ENCODE measurements at places on chromosomes 4 and X.
A peak's percentile ranks its signal among the peaks of the same experiment; 100 is the strongest.

GRCh38 chr4:75880278-75880677 is 22.0 kb downstream of the PPEF2 start:
- no peak for DNase-seq

- no peak for DNase-seq
Observed at GRCh38 chr4:56272927-56273326, 114.4 kb downstream of the AASDH start.

DNA sequence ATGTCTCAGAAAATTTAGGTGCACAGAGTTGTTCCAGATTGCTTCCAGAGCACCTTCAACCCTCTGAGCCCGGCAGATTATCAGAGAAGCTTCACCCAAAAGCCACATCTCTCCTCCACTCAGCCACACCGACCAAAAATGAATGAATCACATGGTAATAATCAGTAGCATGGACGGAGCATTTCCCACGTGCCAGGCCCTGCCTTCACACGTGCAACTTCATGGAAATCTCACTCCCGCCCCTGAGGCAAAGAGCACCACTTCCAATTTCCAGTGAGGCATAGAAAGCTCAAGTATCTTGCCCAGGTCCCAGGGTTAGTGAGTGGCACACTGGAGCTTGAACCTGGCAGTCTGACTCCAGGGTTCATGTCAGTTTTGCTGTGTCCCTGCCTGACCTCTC is 56.5 kb downstream of the RELL1 start:
- no peak for DNase-seq

DNA sequence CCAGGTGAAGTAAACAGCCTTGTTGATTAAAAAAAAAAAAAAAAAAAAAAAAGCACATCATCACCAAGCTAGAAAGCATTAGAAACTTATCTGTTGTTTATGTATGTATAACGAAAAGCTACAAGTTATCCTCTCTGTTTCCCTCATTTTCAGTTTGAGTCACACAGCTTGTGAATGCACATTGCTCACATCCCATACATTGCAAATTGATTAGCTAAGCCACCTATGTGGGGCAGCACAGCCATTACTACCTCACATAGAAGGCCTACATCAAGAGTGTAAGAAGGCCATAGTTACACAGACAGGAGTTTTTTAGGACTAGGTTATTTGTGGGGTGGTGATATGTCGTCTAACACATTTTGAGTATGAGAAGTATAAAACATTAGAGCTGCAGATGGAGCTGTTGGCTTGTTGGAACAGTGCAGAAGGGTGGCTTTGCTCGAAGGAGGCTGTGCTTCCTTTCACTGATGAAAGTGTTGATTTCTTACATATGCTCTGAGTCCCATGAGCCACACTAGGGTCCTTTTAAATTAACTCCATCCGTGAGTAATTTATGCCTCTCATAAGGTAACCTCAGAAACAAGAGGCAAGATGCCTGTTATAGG is 431.6 kb downstream of the GABRG1 start:
- no peak for DNase-seq

DNA sequence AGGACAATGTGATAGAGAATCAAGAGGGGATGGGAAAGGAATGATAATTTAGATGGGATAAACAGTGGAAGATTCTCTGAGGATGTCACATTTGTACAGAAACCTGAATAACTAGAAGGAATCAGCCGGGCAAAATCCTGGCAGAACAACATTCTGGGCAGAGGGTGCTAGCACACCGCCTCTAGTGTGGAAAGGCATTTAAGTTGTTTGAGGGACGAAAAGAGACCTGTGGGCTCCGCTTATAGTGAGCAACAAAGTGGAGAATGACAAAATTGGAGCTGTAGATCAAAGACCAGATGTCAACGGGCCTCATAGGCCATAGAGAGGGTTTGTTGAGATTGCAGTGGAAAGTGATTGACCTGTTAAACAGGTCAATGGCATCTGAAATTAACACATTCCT is 596.0 kb upstream of the SLIT2 start:
- DNase-seq, result no peak

- no peak for DNase-seq
Observed at GRCh38 chr4:188297873-188298272, 158.6 kb downstream of the TRIML1 start.

DNA sequence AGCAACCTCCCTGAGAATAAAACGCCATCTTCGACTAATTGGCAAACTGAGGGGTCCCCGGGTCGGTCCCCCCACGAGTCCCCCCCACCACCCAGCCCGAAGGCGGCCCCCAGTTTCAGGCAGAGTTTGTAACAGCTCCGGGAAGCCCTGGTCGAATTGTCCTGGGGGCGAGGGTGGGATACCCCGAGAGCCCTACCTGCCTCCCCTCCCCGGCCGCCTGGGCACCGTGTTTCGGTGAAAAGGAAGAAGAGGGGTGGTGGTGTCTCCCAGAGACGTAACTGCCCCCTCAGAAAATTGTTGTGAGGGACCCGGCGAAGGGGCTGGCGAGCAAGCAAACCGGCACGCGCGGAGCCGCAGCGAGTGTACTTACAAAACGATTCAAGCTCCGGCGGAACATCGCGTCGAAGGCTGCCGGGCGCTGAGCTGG is 1.2 kb downstream of the ATP11C start:
- no peak for DNase-seq

DNA sequence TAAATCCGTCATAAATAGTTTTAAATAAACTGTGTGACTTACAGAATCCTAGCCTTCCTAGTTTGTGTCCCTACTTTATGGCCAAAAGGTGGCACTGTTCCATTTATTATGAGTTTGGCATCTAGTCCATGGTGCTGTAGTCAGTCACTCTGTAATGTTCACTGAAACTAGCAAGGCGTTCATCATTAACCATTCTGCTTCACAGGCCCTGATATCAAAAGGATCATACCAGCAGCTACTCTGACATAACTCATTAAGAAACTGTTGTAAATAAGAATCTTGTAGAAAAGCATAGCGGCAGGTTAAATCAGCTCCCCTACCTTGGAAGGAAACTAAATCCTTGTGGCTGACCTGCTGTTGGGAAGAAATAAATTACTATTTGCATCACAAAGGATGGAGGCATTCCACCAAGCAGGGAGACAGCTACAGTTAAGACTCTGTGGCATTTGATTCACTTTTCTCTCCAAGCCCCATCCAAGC is 919.6 kb upstream of the DIAPH2 start:
- peak; percentile 0 for DNase-seq

DNA sequence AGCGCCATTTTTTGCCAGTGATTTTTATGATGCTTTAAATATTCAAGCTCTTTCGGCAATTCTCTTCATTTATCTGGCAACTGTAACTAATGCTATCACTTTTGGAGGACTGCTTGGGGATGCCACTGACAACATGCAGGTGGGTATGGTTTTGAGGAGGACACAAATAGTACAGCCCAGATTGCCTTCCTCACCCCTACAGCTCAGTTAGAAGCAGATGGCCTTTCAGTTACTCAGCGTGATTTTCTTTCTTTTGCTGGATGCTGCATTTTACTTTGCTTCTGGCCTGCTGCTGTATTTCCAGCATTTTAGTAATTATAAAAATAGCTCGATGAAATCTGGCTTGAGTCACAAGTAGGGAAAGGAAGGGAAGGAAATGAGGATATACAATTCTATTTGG is 114.7 kb downstream of the SLC4A4 start:
- DNase-seq, result no peak

GRCh38 chr4:178309890-178310289 is 867.7 kb upstream of the AGA start:
- DNase-seq, result no peak

GRCh38 chr4:113397114-113397701 is 347.8 kb downstream of the ANK2 start:
- no peak for DNase-seq

DNA sequence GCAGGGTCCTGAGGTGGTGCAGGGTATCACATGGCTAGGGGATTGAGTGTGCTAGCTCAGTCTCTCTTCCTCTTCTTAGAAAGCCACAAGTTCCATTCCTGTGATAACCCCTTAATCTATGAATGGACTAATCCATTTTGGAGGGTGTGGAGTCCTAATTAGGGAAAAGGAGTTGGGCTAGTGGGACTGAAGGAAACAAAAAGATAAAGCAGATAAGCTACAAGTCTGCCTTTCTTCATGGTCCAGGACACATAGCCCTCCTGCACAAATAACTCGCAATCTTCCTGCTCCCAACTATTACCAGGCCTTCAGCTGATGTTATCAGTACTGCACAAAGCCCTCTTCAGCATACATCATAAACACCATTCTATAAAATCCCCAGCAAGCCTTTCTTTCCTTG is 44.2 kb downstream of the ZNF81 start:
- no peak for DNase-seq

- DNase-seq, result no peak
Observed at GRCh38 chr4:105725623-105726022, 17.0 kb downstream of the GSTCD start.

DNA sequence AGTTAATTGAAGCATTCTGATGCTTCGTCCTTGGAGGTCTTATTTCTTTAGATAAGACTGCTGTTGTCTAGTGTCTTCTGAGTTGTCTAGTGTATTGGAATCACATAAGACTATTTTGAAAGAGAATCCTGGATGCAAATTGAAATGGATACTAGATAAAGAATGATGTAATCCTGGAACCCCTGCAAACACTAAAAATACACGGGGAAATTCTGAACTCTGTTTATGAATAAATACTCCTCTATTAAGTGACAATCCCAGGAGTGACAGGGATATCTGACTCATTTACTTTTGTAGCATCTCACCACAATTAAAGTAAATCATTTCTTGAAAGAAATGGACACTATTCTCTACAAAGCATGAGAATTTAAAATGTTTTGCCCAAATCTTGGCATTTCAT is 968 bp downstream of the ASB11 start:
- DNase-seq, result no peak

- DNase-seq, result no peak
Observed at GRCh38 chr4:185924458-185925044, 112.6 kb upstream of the SORBS2 start.

DNA sequence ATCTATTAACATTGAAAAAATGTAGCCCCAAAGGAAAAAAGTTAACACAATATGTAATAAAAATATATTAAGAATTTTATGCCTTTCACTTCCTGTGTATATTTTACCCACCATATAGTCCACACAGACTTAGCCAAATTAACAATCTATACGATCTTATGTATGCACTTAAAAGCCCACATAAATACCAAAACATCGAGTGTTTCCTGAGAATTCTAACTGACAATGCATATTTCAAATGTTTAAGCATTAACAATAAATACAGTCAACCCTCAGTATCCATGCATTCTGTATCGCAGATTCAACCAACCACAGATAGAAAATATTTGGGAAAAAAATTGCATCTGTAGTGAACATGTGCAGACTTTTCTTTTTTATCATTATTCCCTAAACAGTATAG is 226.8 kb downstream of the COL25A1 start:
- DNase-seq, result no peak

- no peak for DNase-seq
Observed at GRCh38 chr4:177229331-177229730, 80.3 kb upstream of the NEIL3 start.

DNA sequence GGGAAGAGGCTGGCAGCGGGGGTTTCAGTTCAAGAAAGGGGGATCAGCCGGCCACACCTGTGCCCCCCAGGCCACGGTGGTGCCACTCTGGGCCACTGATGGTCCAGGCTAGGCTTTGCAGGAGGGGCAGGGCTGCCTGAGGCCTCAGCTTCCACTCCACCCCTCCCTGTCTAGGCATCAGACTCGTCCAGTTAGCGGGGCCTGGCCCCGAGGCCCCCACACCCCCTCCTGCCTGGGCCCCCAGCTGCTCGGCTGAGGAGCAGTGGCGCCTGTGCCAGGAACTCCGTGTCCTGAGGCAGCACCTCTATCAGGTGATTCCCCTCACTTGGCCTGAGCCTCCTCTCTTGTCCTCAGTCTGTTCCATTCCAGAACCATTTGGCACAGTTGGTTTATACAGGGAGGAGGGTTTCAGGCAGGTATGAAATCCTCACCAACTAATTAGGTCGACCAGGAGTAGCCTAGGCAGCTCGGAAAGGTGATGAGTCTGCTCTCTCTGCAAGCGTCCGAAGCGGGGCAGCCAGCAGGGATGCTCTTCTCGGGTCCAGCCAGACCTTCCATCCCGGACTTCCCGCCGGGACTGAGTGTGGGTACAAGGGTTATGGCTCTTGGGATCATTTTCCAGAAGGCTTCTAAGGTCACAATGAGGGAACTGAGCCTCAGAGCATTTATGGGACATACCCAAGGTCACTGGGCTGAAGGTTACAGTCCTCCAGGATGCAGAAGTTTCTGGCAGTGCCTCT is 2.1 kb downstream of the NSG1 start:
- no peak for DNase-seq

GRCh38 chr4:26478330-26478729 is 12.0 kb downstream of the CCKAR start:
- DNase-seq, result no peak

DNA sequence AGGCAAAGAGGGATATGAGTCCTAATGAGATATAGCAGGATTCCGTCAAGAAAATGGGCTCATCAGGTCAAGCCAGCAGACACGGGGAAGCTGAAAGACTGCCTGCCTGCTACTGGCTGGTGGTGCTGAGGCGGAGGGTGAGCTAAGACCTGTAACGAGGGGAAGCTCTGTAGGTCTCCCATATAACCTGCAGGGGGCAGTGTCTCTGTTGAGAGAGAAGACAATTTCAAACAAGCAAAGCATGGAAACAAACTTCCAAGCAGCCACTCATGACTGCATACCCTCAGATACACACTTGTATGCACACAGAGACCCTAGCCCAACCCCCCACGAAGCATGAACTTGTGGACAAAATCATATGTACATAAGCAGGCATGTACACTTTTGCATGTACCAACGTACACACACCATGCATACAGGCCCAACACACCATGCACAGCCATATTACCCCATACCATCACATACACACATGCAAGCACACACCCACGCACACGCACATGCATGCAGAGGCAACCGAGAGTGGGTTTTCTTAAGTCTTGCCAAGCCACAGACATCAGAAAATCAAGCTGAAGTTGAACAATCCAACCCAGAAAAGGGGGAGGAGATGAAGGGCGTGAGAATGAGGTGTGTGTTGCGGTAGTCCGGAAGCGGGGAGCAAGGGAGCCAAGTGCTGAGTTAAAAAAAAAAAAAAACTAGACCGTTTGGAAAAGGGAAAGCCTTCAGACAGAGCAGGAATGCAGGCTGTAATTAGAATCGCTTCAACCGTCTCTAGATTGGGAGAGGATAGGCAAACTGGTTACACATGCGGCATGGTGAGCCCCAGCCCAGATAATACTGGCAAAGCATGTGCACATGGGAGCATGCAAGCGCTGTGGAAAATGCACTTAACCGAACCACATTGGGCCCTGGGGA is 71.0 kb downstream of the PJA1 start:
- peak; percentile 3 for DNase-seq

DNA sequence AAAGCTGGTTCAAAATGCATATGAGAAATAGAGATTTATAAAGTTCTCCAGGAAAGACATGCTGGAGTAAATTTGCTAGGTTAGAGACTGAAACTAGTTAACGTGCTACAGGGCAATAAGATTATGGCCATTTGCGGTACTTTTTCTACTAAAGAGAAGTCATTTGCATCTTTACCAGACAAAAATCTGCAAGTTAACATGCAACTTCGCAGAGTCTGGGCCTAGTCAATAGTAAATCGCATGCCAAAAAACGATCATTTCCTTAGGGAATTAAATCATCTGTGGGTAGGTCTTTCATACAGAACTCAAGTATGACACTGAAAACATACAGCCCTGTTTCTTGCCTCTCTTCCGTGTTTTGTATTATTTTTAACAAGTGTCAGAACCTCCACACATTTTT is 32.8 kb upstream of the REST start:
- no peak for DNase-seq

- no peak for DNase-seq
Observed at GRCh38 chrX:112367065-112367464, 284.5 kb upstream of the TRPC5 start.
